NCI-H2171 treated with DMSO at 0.1 percent for 48 hours (cell line): ENCODE measurements at places on chromosomes 6 and 20.

DNA sequence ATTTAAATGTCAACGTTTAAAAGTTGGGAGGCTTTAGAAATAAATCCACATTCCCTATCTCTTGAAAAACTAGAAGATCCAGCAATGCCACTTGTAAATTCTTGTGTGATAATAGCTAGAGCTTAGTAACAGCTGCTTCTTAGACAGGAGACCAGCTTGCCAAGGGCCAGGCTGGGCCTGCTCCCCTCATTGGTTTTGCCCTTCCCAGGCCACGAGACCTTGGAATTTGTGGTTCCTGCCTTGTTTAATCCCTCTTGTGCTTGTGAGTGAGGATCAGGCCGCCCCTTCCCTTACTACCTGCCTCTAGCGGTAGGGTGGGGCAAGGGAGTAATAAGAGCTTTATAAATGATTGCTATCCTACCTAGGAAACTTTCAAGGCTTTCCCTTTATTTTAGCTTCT, 363.5 kb downstream of the SYNE1 start:
- no peak for DNase-seq

GRCh38 chr6:138443979-138444378, 40.0 kb downstream of the HEBP2 start:
- DNase-seq: no peak

- DNase-seq: no peak
Measured at GRCh38 chr6:57183336-57183735, 11.2 kb downstream of the BAG2 start.

GRCh38 chr20:35878113-35878625, 76.1 kb downstream of the SCAND1 start:
- DNase-seq: no peak

GRCh38 chr6:83114164-83114563, 46.7 kb downstream of the DOP1A start:
- DNase-seq: no peak

GRCh38 chr6:158078320-158078719, 89.7 kb downstream of the SERAC1 start:
- no peak for DNase-seq

DNA sequence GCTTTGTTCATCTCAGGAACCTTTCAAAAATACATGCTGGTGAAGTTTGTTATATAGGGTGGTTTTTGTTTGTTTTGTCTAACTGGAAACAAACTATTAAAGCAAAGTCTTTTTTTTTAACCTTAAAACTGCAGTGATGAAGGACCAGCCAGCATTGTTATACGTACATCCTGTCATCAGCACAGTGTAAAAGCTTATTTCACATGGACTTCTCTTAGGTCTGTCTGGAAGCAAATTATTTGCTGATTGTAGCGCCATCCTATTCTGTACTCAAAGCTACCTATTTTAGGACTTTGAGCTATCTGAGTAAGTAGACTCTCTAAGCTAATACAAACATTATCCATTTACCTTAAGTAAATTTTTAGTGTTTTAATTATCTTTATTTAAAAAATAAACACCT, 61.7 kb downstream of the SNX9 start:
- DNase-seq: no peak

- no peak for DNase-seq
Measured at GRCh38 chr6:169174516-169175359, 78.9 kb downstream of the THBS2 start.

- DNase-seq: peak; percentile 14
Measured at GRCh38 chr6:148431413-148431812, 88.8 kb downstream of the SASH1 start.

DNA sequence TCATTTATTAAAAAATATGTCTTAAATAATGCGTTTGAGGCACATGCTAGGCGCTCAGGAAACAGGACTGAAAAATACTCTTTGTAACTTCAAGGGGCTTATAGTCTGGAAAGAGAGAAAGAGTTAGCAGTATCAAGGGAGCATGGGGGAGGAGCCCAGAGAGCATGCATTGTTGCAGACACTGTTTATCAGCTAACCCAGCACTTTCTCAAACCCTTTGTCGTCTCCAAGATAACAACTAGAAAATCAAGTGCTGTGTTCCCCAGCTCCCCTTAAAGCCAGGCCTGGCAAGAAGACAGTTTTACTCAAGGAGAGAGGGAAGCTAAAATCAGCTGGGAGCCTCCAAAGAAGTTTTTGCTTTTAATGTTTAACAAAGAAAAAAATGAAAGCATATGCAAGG, 98.4 kb downstream of the PERP start:
- no peak for DNase-seq

- DNase-seq: no peak
Measured at GRCh38 chr6:156725712-156726111, 51.5 kb upstream of the ARID1B start.

DNA sequence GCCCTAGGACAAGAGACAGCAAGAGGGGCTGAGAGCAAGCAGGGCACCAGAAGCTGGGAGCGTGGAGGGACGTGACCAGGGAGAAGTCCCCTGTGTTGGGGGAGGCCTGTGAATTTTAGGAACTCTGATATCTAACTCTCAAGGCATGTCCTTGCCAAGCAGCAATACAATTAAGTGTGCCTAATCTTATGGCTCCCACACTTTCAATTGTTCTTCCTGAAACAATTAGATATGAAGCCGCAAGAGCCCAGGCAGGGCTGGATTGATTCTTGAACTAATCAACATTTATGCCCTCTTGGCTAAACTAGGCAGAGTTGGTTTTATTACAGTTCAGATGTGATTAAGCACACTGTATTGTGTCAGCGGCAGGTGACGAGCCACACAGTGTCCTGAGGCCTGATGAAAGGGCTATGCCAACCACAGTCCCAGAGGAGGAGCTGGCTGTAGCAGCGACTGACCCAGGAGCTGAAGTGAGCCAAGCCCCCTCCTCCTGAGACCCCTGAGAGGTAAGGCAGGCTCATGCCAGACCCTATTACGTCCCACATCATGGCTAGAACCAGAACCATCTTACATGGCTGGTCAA, 4.2 kb upstream of the MAVS start:
- no peak for DNase-seq

DNA sequence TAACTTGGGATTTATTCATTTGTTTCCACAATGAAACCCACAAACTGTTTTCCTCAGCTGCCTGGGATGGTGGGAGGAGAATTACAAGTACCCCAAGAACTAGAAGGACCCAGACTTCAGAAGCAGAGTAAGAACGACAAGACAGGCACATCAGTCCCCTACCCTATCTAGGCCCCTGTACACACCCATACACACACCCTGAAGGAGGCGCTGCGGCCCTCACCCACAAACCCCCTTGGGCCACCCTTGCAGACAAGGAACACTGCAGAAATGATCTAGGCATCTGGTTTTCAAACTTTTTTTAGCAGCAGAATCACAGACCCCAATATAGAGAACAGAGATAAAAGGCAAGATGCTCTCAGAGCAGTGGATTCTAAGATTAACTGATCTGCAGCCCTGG, 55.0 kb downstream of the TRERF1 start:
- DNase-seq: no peak

DNA sequence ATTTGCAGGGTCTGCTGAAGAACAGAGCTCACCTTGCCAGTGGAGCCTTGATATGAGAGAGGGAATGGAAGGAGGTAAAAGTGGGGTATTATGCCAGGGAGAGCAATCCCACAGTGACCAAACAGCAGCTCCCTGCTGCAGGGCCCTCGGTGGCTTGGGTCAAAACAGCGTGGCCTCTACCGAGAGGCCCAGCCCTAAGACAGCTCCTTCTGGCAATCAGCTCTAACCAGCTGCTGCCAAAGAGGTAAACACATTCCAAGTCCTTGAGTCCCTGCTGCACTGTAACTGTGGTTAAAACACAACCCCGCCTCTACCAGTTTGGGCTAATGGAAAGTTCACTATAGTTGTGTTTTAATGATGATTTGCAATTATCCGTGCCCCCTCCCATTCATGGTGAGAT, 1.4 kb upstream of the DAAM2 start:
- DNase-seq: no peak
